Endothelial cell (in vitro differentiated cells): ENCODE measurements at places on chromosomes 13 and 19.

DNA sequence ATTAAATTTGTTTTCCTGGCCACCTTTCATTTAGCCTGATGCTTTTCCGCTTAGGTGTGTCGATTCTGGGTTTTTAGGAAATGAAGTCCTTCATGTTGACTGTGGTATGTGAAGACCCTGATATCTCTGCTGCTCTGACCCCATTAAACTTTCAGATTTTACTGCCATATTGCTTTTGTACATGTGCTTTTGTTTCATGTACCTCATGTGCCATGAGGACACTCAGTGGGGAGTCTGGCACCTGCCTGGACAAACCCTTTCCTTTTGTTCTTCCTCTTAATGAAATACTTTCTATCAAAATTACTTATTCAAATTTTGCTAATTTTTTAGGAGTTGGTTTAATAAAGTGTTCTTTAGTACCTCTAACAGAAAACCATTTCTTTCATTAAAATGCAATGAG, 774.8 kb downstream of the GPC5 start:
- no peak for DNase-seq

- no peak for DNase-seq
These were observed 64.6 kb upstream of the KL start for GRCh38 chr13:32951580-32951979.

GRCh38 chr19:10780368-10780767, 55.6 kb downstream of the TMED1 start:
- DNase-seq = no peak

GRCh38 chr13:109743706-109744453, 42.5 kb downstream of the IRS2 start:
- peak; percentile 56 for DNase-seq

- no peak for DNase-seq
These were observed 28.8 kb upstream of the KL start for GRCh38 chr13:32987462-32987861.

DNA sequence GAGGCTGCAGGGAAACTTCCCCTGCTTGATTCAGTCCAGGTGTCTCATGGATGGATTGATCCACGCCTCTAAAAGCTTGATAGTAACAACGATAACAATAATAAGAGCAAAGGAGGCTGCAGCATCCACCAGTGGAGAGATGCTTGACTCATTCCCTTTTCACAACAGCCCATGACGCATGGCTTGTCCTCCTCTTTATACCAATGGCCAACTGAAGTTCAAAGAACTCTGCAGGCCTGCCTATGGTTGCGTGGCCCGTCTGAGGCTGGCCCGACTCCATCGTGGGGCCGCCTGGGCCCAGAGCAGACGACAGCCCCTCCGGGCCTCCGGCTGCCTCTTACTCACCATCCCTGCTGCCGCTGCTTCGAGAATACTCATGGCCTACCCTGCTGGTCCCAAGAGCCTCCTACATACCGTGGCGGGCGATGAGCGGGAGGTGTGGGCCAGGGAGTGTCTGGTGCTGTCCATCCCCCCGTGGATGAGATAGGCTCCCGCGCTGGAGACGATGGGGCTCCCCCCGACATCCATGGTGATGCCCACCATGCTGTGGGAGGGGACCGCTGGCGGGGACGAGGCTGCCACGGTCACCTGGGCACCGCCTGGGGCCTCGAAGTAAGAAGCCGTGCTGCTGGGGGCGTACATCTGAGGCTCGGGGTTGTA, 61.8 kb upstream of the RANBP3 start:
- DNase-seq = no peak

GRCh38 chr13:112648966-112649690, 40.7 kb upstream of the ATP11A start:
- no peak for DNase-seq

- no peak for DNase-seq
These were observed 570.2 kb downstream of the SLITRK1 start for GRCh38 chr13:83311886-83312577.

DNA sequence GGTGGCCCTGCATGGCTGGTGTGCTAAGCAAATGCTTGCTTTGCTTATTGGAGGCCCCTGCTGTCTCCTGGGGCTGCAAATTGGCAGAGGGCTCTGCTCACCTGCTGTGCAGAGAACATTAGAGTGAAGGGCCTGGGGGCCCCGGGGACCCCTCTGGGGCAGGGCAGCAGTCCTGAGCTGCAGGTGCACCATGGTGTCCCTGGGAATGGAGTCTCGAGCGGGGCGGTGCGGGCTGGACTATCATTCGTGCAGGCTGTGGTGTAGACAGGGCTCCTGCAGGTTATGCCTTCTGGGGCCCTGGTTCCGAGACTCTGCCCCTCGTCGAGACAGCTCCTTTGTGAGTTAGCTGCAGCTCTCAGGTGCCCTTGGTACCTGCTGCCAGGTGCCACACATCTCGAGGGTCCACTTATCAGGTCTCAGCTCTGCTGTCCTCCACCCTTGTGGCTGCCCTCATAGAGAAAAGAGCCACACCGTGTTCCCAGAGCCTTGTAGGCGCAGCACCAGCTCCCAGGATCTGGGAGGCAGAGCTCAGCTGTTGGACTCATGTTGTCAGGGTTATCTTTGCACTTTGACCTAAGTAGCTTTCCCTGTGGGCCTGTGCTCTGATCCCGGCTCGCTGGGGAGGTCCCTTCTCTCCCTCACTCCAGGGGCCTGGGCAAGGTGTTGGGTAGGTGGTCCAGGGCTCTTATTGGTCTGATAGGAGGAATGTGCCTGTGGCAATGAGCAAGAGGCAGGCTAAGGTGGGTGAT, 58.0 kb upstream of the ZNF536 start:
- no peak for DNase-seq

DNA sequence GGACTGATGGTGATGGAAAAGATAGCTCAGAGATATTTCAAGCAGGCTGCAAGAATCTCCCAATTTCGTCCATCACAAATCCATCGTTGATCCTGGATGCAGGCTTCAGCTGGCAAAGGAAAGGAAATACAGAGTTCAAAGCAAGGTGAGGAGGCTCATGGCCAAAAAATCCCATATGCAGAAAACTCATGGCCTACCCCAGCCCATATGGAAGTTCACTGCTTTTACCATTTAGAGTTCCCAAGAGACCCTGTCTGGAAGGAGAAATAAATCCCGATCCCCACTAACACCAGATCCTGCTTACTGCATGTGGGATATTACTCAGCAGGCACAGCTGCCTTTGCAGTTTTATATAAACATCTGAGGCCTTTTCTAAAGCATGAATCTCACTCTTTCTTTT, 412.9 kb upstream of the SPRY2 start:
- no peak for DNase-seq

DNA sequence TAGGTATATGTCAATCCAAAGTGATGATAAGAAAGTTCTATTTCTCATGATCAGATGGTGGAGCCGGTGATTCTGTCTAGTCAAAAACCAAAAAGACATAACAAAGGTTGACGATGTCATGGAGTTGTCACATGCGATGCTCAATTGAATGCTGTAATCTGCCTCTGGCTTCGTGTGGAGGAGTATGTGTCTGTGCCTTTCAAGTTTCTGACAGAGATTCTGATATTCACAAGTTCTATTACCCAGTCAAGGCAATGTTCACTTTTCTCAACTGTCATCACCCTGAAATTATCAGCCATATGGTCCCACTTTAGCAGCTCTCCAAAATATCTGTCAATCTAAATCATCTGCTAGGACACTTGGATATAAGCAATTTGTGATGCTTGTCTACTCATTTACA, 367.6 kb upstream of the PRR20A start:
- DNase-seq = no peak

DNA sequence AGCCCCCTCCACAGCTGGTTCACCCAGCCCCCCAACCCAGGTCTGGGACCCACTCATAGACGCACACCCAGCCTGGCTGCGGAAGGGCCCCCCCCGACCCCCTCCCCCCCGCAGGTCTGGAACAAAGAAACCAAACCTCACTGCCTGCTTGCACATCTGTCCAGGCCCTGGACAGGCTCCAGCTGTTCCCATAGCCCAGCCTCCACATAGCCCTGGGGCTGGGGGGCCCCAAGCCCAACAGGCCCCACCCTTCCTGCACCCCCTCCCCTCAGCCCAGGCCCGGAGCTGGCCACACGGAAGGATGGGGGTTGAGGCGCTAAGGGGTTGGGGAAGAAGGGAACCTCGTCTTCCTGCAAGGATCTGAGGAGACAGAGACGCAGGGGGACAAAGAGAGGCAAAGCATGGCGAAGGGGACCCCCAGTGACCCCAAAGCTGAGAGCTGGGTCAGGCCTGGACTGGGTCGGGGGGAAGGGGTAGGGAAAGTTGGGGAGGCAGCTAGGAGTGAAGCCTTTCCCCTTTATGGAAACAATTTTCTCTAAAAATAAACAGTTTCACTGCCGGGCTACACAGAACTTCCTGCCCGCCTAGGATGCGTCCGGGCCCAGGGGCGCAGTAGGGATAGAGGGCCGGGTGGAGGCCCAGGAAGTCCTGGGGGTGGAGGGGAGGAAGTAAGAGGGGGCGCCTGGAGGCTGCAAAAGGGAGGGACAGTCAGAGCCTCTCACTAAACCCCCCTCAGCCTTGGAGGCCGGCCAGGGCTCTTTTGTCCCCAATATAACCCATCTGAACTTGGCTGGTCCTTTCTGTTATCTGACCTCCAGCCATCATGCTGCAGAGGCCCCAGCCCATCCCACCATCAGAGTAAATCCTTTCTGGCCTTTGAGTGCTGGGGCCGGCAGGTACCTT, 2.4 kb downstream of the KANK2 start:
- DNase-seq = no peak

- DNase-seq = no peak
These were observed 1243.5 kb downstream of the EFNB2 start for GRCh38 chr13:105291987-105292386.

DNA sequence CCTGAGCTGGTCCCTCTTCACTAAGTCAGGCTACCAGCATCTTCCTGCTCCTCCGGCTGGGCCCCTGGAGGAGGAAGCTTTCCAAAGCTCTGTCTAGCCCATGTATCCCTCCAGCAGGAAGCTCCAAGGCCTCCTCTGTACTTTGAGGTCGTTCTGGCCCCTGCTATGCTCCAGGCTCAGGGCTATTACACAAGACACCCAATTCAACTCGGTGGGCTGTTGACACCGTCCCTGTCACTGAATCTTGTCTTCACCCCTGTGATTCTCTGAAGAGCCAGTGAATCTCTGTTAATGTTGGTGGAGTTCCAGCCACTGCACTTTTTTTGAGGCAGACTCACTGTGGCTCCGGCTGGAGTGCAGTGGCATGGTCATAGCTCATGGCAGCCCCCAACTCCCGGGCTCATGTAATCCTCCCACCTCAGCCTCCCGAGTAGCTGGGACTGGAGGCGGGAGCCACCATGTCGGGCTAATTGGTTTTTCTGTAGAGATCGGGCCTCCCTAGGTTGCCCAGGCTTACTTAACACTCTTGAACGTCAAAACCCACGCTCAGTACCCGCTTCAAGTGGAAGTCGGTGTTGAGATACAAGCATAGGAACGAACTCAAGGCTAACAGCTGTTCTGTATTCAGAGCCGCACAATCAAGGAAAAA, 512 bp upstream of the REX1BD start:
- no peak for DNase-seq

DNA sequence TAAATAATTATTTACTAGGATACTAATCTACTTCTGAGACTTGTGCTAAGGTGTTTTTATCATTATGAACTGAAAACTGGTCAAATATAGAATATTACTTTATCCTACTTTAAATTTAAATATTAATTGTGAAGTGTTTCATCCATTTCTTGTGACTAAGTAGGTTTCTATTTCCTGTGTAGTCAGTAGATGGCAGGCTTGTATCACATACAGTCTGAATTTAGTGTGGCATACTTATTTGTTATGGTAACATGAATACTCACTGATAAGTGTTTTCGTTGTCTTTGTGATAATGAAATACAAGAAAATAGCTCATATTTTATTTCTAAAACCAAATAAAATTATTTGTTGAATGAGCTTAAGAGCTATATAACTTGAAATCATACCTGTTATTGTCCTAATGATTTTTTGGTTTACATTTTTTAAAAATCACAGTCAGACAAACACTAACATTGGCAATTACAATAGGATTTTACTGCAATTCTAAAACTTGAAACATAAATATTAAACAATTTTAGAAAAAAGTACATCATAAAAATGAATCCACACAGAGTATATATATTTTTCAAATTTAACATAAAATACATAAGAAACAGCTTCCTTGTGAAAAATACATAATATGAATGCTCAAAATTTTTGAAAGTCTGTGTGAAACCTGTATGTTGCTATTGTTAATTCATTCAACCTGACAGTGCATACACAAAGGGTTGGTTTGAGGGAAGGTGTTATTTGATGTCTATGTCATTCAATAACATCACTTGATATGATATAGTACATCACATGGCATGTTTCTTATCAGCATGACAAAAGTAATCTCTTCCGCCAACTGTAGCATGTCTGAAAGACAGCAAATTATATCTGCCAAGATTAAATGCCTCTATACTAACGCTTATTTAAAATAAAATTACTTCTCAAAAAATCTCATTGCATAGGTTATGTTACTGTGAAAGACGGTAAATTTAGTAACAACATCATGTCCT, 904.8 kb upstream of the PCDH20 start:
- no peak for DNase-seq

- DNase-seq = no peak
These were observed 488 bp downstream of the RCN3 start for GRCh38 chr19:49528211-49528771.

GRCh38 chr13:76552041-76552772, 334.0 kb downstream of the KCTD12 start:
- no peak for DNase-seq

GRCh38 chr13:26325876-26326275, 71.9 kb downstream of the CDK8 start:
- DNase-seq = no peak

DNA sequence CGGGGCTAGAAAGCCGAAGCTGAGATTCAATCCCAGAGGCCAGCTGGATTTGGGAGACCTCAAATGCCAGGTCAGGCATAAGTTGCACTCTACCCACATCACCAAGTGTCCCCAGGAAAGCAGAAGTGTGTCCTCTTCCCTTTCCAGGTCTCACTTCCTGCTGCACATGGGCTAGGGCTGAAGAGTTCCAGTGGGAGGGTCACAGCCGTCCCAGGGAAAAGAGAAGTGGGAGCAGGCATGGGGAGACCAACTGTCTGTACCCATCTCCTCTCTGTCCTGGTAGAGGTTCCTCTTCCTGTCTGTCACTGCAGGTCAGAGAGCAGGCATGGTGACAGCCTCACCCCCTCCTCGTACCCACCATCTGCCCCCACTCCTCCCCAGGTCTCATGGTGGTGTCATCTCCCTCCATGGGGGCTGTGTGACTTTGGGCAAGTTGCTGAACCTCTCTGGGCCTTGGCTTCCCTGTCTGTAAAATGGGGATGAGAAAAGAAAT, 14.8 kb downstream of the AXL start:
- no peak for DNase-seq

DNA sequence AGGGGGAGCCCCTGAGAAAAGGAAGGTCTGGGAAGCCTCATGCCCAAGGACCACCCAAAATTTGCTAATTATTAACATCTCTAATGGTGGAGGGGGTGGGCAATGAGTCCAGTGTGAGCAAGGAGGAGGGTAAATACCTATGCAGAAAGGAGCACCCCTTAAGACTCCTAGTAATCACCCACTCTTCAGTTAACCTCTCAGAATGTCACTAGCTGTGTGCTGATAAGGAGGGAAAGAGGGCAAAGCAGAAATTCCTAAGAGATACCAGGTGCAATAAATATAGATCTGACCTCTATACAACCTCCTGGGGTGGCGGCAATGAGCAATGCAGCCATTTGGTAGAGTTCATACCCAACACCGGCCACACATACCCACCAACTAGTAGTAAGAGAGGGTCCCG, 12.7 kb upstream of the DPY19L3 start:
- no peak for DNase-seq

- DNase-seq = no peak
These were observed 330.2 kb downstream of the TEX29 start for GRCh38 chr13:111650626-111651025.
